Stimulated activated CD4-positive, alpha-beta T cell treated with anti-CD3 and anti-CD28 coated beads, TNF-alpha, amount 100 ng/mL, for 4 hours (primary cell): ENCODE measurements at places on chromosomes 6 and 20.

GRCh38 chr6:27693766-27694546 is 218.2 kb downstream of the OR2B2 start:
- no peak for DNase-seq

GRCh38 chr20:38501858-38502436 is 29.3 kb downstream of the RALGAPB start:
- no peak for DNase-seq

- DNase-seq, result no peak
Measured at GRCh38 chr20:16241911-16242310, 331.3 kb downstream of the KIF16B start.

GRCh38 chr6:160300076-160300695 is 41.6 kb upstream of the SLC22A2 start:
- DNase-seq, result no peak

- no peak for DNase-seq
Measured at GRCh38 chr6:52305948-52306767, 21.6 kb upstream of the MCM3 start.

GRCh38 chr20:34579979-34580940 is 21.7 kb downstream of the MAP1LC3A start:
- no peak for DNase-seq

DNA sequence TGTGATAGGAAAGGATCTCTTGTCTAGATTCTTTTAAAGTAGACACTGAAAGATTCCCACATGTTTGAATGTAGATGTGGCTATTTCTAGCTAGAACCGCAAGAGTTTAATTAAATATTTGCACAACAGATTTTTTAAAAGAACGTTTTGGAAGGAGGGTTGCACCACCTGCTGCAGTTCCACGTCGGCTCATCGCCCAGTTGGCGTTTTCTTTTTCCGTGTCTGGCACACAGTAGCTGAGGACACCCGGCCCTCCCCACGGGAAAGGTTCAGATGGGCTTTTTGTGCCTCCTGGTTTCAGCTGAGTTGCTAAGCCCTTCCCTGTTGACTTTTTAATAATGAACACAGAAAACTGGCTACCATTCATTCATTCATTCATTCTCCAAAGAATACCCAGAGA is 41.8 kb upstream of the DOK5 start:
- no peak for DNase-seq

DNA sequence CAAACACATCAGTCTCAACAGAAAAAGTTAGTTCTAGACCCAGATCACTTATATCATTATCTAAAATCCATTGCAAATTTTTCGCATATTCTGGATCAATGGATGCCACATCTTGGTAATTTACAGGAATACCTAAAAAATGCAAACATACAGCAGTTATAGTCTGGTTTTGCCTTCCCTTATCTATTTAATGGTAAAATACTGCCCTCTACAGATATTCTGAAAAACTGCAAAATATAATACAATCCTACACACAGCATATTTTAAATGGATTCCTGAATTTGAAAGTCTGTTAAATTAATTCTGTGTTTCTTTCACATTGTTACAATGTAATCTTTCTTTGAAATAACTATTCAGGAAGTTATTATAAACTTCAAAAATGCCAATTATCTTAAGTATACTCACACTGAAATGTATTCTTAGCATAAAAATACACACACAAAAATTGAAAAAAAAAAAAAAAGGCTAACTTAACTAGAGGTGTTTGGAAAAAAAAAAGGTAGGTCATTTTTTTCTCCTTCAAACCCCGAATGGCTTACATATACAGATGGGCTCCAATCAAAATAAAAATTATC is 88.4 kb downstream of the HACE1 start:
- no peak for DNase-seq

DNA sequence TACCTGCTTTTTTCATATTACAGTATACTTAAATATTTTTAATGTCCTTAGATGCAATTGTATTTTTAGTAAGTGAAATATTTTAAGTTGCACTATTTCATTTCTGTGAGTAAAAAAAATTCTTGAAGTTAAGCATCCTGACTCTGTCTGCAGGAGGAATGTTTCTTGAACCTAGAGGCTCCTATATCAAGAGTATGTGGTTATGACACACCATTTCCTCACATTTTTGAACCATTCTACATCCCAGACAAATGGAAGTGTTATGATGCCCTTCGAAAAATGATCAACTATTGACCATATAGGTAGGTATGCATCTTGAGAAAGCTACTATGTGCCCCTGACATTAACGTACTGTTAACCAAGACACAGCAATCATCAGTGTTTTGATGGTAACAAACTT is 237.0 kb downstream of the BCKDHB start:
- DNase-seq, result no peak

- DNase-seq, result no peak
Measured at GRCh38 chr6:100230115-100230952, 234.4 kb downstream of the SIM1 start.

- DNase-seq, result no peak
Measured at GRCh38 chr6:70277470-70277869, 25.4 kb downstream of the COL9A1 start.

DNA sequence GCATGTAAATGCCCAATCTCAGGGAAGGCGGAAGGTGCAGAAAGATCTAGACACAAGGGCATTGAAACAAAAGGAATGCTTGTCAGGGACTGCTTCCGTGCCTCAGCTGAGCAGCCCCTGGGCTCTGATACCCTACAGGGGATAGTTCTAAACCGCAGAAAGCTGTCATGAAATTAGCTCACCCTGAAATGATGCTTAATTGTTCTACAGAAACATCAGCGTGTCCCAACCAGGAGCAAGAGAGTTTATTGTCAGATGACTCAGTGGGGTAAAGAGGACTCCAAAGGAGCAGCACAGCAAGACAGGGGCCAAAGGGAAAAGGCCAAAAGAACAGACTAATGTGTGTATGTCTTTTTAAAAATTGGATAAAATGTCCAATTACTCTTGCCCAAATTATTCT is 258.4 kb upstream of the JARID2 start:
- no peak for DNase-seq

DNA sequence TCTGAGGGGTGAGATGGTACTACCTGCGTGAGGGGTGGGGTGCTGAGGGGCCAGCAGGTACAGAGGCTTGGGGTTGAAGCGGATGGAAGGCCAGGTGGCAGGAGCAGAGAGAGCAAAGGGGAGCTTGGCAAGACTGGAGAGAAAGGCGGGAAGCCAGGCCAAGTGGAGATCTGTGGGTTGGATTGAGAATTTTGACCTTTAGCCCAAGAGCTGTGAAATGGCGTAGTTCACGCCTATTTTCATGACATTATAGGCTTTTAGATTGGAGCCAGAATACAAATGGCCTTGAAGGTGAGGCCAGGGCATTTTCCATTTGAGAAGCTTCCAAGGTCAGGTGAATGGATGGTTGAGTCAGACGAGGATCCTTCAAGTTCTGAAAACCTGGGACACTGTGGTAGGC is 2.5 kb downstream of the ATRN start:
- no peak for DNase-seq

GRCh38 chr6:105991561-105992314 is 94.4 kb upstream of the PRDM1 start:
- DNase-seq, result peak; percentile 30

DNA sequence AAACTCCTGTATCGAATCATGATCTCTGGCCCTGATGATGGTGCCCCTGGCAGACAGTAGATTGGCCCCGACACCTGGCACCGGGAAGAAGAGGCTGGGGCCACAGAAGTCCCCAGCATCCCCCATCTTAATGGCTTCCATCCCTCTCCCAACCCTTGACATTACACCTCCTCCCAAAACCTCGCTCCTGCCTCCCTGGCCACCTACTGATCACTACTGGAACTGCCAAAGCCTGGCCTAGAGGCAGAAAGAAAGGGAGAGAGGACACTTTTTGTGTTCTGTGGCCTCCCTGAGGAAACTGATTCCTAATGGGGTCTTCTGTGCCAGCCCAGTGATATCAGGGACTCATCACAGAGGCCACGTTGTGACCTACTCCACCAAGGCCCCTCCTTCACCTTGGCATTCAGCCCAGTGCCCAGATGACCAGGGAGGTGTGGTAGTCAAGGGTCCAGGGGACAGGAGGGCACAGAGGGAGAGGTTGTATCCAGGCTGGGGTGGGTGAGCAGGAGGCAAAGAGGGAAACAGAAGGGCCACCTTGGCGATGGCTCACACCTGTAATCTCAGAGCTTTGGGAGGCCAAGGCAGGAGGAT is 6.1 kb downstream of the C20orf173 start:
- DNase-seq, result no peak

DNA sequence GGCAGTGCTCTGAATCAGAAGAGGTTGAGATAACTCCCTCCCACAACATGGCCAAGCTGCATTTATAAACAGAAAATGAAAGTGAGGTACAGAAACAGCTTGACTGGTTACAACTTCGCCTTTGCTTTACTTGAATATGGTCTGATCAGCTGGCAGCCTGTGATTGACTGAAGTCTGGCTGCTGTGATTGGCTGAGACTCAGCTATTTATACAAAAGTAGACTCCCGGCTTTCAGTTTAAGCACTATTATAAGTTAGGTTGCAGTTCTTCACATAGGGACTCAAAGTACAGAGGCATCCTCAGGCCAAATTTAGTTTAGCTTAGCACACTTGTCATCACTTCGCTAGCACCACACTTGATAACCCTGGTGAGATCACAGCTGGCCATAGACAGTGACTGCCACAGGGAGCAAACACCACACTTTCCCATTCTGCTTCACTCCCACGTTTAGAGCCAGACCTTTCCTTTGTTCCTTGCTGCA is 362.6 kb downstream of the EPM2A start:
- no peak for DNase-seq

- no peak for DNase-seq
Measured at GRCh38 chr20:32127347-32127746, 17.8 kb downstream of the TM9SF4 start.

DNA sequence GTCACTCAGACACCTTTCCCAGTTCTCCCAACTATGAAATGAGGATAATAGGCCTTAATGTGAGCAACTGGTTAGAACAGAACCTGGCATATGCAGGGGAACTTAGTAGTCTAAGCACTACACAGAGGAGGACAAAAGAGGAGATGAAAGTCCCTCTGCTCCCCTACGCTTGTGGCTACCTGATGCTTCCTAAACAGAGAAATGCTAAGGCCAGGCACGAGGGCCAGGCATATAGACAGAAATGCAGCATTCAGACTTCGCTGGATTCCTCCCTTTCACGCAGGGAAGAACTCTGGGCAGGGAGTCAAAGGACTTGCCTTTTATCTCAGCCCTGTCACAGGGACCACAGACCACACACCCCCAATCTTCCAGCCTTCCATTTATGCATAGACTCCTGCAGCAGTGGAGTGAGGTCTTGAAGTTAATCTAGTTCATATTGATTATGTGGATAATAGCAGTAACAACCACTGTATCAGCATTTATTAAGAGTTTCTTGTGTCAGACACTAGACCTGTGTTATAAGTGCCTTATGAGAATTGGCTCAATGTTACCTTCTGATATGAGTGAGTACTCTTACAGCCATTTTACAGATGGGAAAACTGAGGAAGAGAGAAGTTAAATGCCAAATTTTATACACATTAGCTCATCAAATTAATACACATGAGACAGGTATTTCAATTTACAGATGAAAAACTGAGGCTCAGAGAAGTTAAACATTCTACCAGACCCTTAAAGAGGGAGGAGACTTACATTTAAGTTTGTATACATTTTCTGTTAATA is 27.0 kb upstream of the TRAF3IP2 start:
- no peak for DNase-seq

- DNase-seq, result no peak
Measured at GRCh38 chr20:36112112-36112511, 42.4 kb upstream of the EPB41L1 start.

DNA sequence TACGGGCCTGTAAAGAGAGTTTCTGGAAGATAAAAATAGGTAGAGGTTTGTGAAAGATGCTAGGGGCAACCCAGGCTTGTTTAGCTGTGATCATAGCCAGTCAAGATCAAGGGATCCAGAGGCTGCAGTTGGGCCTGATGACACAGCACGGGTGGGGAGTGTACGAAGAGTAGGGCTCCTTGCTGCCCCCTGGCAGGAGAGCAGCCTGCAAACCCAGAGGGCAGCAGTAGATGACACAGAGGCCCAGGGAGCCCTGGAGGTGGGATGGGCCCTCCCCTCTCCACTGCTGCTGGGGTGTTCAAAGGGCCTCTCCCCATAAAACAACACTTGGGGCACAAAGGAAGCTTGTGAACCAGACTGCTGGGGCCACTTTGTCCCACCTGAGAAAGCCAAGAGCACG is 47.2 kb downstream of the VEGFA start:
- no peak for DNase-seq

DNA sequence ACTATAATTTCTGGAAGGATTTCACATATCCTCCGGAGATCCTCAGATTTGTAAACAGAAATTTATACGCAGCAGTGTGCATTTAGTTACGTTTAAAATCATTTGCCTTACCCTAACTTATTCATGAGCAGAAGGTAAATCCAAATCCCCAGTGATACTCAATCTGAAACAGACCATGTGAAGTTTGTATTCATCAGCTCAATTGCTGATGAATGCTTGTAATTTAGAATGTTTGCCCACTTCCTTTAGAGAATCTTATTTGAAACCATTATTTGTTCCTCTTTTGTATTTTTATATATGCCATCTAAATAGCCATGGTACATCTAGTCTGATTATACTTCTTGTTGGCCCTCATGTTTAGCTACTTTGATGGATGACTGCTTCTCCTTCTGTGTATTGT is 15.4 kb downstream of the TAAR1 start:
- no peak for DNase-seq

DNA sequence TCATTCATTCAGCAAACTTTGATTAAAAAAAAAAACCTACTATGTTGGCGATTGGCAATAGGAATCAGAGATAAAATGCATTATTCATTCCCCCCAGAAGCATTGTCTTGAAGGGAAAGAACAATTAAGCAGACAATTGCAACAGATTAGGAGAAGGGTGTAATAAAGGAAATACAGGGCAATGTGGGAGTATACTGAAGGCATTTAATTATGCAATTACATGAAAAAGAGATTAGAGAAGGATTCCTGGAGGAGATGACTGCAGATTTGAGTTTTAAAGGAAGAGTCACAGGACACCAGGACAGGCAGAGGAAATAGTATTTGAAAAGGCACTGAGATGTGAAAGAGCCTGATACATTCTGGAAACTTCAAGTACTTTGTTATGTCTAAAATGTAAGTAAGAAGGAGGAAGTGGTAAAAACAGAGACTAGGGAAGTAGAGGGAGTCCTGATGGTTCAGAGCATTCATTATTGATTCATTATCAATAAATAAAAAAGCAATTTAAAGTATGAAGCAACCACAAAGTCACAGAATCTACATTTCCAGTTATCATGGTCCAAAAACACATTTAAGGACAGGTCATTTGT is 43.7 kb downstream of the THEMIS start:
- no peak for DNase-seq

DNA sequence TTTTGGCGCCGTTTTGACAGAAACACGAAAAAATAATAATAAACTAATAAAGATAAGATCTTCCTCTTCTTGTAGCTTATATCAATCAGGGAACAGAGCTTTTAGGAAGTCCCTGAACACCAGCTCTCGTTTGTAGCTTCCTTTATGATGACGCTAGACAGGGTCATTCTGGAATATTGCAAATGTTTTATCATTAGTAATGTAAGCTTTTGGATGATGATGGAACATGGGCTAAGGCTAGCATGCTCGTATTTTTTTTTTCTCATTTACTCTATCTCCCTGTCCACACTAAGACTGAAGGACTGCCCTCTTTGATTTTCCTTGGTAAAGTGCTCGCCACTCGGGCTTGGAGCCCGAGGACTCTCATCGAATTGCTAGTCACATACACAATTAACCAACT is 22.1 kb upstream of the POM121L2 start:
- no peak for DNase-seq

- no peak for DNase-seq
Measured at GRCh38 chr6:15376900-15377487, 131.1 kb downstream of the JARID2 start.
